ENCODE measurements at places on chromosomes 5 and 9.

DNA sequence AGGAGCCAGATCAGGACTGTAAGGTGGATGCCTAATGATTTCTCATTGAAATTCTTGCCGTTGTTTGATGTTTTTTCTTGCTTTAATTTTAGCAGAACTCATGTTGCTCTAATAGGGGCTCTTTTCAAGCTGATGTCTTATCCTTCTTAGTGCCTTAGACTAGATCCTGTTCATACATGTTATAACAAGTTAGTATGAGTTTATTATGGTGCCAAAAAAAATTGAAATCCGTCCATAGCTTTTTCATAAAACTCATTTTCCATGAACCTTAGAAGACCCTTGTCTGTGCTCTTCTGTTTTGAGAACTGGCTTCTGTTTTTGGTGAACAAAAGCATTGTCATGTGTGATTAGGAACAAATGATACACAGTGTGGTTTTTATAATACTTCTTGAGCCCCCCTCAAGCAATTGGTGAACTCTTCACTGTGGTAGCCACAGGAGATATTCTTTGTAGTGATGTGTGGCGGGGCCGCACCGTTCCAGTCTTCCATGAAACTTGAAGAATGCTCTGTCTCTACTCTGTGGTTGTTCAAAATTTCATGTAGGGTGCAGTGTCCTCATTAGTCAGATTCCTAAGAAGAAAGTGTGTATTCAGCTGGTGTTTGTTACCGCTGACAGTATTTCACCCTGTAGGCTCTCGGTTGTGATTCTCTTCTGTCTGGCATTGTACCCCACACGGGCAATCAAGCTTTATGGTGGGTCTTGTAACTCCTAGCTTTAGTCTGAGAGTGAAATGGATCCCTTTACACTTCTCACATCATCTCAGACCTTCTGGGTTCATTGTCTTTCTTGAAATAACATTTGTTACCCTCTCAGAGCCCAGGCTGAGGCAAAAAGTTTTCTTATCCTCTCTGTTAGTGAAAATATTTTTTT is 10.7 kb downstream of the OTULIN start:
- DNase-seq: no peak

DNA sequence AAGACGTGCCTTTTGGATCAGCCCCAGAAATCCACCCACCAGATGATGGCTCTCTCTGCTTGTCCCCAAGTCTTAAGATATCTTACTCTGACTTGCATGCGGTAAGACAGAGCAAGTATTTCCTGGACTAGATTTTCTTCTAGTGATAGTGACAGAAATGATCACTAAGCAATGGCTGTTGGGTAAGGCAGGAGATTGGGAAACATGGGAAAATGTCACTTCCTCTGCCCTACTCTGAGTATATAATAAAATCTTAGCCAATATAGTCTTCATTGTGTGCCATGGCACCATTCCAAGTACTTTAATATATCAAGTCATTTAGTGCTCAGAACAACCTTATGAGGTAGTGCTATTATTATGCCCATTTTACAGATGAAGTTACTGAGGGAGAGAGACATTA is 31.0 kb upstream of the GNA14 start:
- DNase-seq: no peak

DNA sequence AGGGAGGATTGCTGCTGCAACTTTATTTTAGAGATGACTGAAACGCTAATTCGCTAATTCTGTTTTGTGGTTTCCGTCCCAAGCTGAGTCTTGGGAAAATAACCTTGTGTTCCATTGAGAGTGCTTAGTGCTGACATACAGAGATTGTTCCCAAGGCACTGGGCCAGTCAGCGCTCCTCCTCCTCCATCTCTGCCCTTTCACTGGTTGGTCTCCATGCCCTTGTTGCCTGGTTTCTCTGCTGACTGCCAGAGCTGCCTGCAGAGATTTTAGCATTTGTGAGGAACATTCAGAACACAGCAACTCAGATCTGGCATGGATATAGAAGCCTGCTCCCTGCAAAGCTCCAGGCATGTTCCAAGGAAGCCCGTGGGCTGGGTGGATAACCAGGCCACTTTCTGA is 126.0 kb upstream of the IRX2 start:
- no peak for DNase-seq

DNA sequence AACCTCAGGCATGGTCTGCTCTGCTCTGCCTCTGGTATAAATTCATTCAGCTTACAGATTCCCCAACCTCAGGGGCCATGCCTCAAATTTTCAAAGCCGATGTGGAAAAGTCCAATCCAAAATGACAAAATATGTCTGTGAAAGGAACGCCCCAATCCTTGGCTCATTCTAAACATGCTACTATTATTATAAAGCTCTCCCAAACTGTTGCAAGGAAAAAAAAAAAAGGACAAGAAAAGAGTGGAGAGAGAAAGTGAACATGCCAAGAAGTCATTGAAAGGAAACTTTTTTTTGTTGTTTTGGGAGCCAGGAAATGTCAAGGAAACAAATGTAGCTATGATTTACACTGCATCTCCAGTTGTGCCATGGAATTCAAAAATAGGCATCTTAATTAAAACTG is 3.8 kb downstream of the COL23A1 start:
- DNase-seq: no peak

- no peak for DNase-seq
Observed at GRCh38 chr5:135825373-135826220, 8.9 kb upstream of the SLC25A48 start.

GRCh38 chr9:125296843-125297372 is 35.3 kb downstream of the GAPVD1 start:
- DNase-seq: no peak

DNA sequence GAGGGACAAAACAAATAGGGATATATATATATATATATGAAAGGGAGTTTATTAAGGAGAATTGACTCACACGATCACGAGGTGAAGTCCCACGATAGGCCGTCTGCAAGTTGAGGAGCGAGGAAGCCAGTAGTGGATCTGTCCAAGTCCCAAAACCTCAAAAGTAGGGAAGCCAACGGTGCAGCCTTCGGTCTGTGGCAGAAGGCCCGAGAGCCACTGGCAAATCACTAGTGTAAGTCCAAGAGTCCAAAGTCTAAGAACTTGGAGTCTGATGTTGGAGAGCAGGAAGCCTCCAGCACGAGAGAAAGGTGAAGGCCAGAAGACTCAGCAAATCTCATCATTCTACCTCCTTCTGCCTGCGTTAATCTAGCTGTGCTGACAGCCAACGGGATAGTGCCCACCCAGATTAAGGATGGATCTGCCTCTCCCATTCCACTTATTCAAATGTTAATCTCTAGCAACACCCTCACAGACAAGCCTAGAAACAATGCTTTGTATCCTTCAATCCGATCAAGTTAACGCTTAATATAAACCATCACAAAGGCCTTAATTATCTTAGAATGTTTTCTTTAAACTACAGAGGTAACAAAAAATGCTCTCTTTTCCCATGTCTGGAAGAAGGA is 23.8 kb upstream of the DAB2 start:
- no peak for DNase-seq

DNA sequence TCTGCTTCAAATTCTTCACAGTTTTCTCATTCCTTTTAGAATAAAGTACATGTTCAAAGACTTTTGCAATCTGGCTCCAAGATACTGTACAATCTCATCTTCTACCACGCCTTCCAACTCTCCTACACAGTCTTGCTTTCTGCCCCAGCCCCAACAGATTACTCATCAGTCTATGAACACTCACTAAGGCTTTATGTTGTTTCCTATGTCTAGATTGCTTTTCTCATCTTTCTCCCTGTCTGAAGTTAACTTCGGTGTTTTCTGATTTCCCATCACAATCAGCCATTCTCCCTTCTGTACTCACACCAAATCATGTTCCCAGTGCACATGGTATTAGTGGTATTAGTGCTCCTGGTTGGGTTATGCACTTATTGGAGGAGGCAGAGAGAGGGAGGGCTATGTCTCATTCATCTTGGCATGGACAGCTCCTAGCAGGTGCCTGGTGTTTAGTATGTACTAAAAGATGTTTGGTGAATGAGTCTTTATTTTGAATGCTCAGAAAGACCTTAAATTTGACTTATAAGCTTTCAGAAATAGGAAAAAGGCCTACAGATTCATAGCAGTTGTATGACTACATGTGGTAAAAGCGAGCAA is 44.0 kb upstream of the ZNF608 start:
- DNase-seq: no peak

- no peak for DNase-seq
Observed at GRCh38 chr5:160097991-160098390, 21.3 kb downstream of the PWWP2A start.

DNA sequence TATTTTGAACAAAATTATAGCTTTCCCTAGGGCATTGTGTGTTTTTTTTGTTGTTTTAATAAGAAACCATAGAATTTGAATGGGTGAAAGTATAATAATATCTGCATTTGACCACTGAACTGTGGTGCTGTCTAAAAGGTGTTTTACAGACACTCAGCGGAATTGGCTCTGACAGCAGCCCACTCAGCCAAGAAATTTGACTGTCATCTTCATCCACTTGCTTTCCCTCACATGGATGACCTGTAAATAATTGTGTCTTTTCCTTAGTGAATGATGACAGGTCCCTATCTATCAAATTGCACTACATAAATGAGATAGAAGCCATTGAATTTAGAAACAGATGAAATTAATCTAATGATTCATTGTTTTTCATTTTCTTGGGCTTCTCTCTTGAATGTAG is 150.0 kb downstream of the PAM start:
- no peak for DNase-seq

- no peak for DNase-seq
Observed at GRCh38 chr5:59337240-59337639, 556.3 kb downstream of the PDE4D start.

GRCh38 chr9:110626101-110626829 is 42.3 kb upstream of the MUSK start:
- DNase-seq: peak; percentile 81

DNA sequence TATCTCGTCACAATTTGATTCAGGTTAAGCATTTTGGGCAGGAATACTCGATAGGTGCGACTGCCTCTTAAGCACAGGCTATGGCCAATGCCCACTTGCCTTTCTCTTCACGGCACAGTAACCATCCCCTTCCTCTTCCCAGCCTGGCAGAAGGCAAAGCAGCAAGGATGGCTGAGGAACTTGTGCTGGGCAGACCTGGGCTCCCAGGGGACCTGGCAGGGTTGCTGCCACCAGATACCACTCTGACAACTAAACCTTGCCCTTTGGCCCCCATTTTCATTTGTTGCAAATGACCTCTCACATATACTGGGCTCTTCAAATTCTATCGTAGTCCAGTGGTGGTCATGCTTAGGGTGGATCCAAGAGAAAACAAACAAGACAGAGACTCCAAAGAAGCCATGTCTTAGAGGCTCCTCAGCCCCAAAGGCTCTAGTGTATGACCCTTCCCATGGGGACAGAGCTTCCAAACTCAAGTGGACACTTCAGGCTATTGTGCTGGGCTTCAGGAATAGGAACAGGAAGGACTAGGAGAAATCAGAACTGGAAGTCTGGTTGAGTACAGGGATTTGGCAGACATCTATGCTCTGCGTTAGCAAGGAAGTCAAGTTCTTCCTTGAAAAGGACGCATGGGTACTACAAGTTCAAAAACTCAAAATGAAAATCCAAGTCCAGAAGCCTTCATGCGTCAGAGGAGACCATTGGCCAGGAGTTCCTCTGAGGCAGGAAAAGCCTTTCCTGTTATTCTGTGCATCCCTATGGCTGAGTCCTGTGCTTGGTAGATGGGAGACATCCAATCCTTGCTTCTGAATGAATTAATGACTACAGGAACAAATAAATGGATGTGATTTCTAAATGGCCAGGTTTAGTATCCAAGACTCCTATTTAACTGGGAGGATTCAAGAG is 64.6 kb upstream of the PLPP1 start:
- no peak for DNase-seq

DNA sequence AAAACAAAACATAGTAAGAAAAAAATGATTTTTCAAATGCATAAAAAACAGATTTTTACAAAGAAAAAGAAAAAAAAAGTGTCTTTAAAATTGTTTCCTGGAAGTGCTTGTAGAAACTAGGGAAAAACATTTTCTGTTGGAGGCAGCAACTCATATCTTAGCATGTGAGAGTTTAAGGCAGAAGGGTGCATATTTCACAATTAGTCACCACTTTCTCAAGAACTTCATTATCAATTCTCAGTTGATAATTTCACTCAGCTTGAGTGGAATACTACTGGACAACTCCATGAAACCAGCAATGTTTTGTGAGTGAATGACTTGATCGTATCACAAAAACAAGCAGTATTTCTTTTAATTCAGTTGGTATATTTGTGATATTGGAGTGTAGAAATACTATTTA is 508.3 kb upstream of the DAB2 start:
- DNase-seq: no peak

DNA sequence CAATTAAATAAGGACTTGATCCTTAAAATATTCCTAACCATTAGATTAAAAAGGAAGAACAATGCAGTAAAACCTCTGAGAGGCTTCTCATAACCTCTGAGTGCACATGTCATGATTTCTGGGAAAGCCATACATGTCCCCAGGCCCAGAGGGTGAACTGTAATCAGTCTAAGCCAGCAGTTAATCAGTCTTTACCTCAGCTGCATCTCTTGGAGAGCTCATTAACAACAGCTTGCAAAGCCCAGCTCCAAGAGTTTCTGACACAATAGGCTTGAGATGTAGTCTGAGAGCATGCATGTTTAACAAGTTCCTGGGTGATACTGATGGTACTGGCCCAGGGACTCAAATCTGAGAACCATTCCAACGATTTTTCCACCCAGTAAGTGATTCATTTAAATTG is 392.1 kb downstream of the DNAH5 start:
- DNase-seq: no peak

DNA sequence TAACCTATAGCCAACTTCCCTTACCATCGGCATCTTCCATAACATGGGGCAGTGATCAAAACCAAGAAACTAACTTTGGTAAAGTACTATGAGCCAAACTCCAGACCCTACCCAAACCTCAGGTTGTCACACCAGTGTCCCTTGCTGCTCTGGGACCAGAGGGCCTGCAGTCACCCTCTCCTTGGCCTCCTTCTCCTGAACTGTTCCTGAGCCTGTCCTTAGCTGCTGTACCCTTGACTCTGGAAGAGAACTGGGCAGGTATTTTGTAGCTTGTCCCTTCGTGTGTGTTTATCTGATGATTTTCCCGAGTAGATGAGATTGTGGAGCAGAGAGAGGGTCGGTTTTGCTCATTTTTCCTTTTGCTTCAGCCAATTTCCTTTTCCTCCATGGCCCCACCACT is 240.4 kb downstream of the SYK start:
- no peak for DNase-seq

DNA sequence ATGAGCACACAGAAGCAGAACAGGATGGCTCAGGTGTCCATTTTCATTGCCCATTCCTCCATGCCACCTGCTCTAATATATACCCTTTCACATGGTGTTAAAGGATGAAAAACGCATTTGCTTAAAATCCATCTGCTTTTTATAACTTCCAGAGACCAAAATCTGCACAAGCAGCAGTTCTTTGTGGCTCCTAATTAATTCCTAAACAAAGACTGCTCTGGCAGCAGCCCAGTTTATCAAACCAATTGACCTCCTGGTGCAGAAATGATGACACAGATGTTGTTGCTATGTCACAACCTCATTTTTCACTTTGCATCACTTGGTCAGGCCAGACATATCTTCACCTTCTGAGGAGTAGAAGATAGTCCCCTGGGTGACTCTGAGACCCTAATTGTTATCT is 141.2 kb downstream of the ASTN2 start:
- DNase-seq: no peak

DNA sequence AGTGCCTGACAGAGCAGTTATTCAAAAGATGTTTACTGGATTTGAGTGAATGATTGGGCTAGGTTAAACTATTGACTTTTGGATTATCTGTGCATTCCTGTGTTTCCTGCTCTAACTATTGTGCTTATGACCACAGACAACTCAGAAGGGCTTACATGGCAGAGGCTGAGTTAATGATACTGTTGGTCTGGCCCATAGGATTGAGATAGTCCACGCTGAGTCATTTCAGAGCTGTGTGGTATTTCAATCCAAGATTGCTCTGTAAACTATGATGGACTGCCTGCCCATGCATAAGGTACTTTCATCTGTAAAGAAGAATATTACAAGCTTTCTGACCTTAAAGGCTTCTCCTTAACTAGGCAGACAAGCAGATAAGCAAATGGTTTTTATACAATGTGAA is 49.1 kb upstream of the SLIT3 start:
- peak; percentile 49 for DNase-seq
